Naive thymus-derived CD4-positive, alpha-beta T cell (primary cell): ENCODE measurements at places on chromosomes 11 and 22.

DNA sequence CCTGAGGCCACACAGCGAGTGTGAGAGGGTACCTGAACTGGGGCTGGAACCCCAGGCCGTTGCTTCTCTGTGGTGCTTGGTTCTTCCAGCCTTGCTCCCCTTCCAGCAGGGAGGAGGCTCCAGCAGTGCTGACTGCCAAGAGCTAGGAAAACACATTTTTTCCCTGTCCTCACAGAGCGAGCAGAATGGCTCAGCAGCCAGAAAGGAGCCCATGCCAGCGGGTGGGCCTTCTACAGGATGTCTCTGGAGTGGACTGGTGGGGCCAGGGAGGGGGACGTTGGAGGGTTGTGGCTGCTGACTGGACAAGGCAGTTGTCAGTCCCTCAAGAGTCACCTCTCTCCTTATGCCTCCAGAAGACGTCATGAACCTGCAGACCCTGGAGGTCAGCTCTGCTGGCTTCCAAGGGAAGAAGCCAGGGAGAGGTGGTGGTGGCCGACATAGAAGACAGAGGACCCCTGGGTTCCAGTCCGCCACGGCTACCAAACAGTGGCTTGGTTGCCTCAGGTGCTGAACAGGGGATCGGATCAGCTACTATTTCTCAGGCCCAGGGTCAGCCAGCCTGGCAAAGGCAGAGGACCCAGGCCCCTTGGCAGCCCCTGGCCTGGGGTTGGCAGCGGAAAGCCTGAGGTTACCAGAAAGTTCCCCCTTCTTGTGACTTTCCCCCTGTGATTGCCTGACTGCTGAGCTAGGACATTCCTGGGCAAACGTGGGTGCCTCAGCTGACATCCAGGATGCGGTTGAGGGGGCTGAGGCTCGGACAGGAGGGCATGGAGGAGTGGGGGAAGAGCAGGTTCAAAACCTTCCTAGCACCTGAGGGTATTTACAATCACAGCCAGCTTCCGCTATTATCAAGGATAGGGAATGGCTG lies 3.7 kb downstream of the MAFF start:
- no peak for DNase-seq

DNA sequence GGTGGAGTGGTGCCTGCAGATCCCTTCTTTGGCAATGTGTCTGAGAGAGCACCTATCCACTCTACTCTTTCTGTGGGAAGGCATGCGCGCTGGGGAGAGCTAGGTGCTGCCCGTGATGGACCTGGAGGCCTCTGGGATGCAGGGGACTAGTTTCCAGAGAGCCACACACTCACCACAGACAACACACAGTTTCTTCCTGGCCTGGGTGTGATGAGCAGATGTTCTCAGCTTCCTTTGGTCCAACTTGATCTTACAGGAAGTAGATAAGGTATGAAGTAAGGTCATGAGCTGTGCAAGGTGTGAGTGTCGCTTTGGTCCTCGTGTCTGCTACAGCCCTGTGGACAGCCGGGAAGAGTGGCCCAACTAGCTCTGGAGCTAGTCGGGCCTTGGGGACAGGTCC lies 27.3 kb upstream of the SUSD2 start:
- DNase-seq, result no peak

GRCh38 chr11:94513091-94513490 lies 830 bp downstream of the C11orf97 start:
- no peak for DNase-seq

- DNase-seq, result no peak
Measured at GRCh38 chr11:95387325-95387724, 156.3 kb upstream of the SESN3 start.

GRCh38 chr11:62678770-62679696 lies at the start of gene UBXN1:
Gene UBXN1 (minus strand): TSS chr11:62679073. CDS start chr11:62678923, 150 bp downstream.
- DNase-seq, result peak; percentile 83
